ENCODE measurements at places on chromosomes 3 and 15.

GRCh38 chr15:61749169-61749568, 311.1 kb downstream of the VPS13C start:
- no peak for DNase-seq

- DNase-seq, result no peak
These were observed 871.2 kb upstream of the NR2F2 start for GRCh38 chr15:95459273-95459672.

DNA sequence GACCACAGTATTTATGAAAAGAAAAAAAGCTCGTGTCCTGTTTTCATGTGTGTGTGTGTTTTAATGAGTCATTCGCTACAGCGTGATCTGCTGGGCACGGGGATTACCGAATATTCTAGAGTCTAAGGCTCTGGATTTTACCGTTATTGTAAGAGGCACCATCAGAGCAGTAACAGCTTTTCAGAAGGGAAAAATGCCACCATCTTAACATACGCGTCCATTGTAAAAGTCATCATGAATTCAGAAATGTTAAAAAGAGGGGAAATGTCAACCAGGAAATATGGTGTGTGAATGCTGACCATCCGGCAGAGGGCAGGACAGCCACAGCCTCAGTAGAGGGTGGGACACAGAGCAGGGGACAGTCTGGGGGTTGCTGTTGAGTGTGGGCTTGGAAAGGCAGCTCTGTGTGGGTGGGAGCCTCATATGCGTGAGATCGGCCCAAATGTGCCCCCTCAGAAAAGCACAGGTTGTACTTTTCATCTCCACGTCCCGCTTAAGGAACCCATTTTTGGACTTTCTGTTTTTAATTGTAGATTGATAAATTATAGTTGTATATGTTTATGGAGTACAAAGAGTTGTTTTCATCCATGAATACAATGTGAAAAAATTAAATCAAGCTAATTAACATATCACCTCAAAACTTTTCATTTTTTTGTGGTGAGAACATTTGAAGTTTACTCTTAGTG, 69.6 kb downstream of the ASB7 start:
- DNase-seq, result no peak

DNA sequence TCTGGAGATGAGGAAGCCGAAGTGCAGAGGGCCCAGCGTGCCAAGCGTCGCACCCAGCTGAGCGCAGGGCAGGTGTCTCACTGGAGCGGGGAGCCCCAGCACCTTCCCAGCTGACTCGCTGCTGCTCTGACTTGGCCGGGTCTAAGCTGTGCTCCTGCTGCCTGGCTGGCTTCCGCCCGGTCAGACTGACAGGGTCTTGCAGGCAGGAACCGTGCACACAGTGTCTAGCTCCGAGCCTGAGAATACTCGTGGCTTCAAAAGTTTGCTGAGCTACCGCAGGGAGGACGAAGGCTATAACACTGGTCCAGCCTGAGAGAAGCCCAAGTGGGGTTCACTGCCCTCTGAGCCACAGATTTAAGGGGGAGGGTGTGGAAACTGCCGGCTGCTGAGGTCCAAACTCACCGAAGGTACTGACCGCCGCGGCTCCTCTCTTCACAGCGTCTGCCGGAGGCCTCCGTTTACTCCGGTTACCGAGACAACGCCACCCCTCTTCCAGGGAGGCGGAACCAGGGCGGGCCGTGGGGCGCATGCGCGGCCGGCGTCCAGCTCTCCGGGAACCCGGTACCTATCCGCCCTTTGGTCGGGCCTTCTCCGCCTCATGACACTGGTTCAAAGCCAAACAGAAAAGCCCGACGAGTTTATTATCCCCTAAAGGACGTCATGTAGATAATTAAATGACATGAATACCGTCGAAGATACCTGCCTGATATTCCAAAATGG, at the start of gene CFAP44:
CFAP44 (minus strand) TSS at position 443 of the 720 bp plus-strand sequence. CDS start 7,829 bp downstream, outside the sequence.
- no peak for DNase-seq

- DNase-seq, result no peak
These were observed 108.1 kb upstream of the CCDC54 start for GRCh38 chr3:107269136-107269535.

- DNase-seq, result no peak
These were observed 199.8 kb upstream of the RGMA start for GRCh38 chr15:93288728-93289294.

GRCh38 chr3:78846718-78847117, 921.1 kb downstream of the ROBO1 start:
- no peak for DNase-seq

DNA sequence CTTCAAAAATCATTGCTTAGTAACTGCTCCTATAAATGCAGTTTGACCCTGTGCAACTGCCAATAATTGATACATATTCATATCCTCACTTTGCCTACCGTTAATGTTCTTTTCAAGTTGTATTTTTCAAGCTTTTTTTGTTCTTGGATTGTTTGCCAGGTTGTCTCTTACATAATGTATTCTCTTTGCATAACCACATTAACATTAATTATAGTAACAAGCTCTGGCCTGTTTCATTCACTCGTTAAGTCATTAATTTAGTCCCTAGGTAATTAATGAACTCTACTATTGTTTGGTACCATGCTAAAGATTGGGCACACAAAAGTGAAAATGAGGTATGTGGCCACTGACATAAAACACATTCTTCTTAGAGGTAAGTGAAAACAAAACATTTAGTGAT, 1338.8 kb downstream of the NSUN3 start:
- DNase-seq, result no peak

GRCh38 chr3:28388978-28389377, 40.4 kb upstream of the AZI2 start:
- DNase-seq, result no peak

GRCh38 chr3:134378384-134378783, 4.1 kb upstream of the AMOTL2 start:
- no peak for DNase-seq

- DNase-seq, result peak; percentile 81
These were observed 1.1 kb downstream of the PLXND1 start for GRCh38 chr3:129605203-129605921.

- DNase-seq, result no peak
These were observed 22.1 kb downstream of the CLPX start for GRCh38 chr15:65163041-65163440.

DNA sequence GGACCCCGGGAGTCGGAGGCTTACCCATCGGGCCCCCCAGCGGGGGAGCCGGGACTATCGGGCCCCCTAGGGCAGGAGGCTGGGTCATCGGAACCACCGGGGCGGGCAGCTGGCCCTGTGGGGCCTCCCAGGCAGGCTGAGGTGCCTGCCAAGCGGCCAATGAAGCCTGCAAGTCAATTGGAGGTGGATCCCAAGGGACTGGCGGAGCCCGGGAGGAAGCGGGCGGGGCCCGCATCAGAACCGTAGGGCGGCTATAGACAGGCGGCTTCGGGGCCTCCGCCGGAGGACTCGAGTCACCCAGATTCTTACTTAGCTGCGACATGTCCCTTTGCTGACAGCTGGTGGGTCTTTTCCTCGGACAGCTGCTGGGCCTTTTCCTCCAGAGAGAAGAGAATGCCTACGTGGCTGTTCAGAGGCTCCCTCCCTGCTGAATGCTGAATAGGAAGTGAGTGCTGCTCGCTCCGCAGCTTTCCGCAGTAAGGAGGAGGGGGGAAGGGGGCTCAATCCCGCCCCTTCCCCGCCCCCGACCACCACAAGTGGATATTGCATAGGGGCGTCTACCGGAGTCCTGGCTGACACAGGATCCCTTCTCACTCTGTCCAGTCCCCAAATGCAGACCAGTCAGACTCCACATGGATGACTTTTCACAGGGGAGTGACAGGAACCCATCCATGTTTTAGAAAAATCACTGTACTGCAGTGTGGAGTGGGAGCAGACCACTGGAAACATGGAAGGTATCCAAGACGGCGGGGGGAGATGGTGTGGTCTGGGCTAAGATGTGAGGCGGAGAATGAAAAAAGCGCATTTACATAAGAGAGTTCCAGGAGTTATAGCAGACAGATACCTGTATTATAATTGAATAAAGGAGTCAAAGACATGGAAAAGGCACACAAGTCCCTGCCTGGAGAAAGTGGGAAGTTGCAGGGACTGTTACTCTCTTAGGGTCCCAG, at the start of gene MAGEL2:
MAGEL2 (minus strand) TSS at position 447 of the 950 bp plus-strand sequence; CDS start at position 322, 125 bp downstream.
- DNase-seq, result peak; percentile 15

GRCh38 chr3:134904241-134904771, 109.2 kb downstream of the EPHB1 start:
- DNase-seq, result no peak

GRCh38 chr15:69474291-69474690, 21.7 kb downstream of the RPLP1 start:
- no peak for DNase-seq

- peak; percentile 34 for DNase-seq
These were observed 27.9 kb downstream of the RFX7 start for GRCh38 chr15:56215769-56216168.

DNA sequence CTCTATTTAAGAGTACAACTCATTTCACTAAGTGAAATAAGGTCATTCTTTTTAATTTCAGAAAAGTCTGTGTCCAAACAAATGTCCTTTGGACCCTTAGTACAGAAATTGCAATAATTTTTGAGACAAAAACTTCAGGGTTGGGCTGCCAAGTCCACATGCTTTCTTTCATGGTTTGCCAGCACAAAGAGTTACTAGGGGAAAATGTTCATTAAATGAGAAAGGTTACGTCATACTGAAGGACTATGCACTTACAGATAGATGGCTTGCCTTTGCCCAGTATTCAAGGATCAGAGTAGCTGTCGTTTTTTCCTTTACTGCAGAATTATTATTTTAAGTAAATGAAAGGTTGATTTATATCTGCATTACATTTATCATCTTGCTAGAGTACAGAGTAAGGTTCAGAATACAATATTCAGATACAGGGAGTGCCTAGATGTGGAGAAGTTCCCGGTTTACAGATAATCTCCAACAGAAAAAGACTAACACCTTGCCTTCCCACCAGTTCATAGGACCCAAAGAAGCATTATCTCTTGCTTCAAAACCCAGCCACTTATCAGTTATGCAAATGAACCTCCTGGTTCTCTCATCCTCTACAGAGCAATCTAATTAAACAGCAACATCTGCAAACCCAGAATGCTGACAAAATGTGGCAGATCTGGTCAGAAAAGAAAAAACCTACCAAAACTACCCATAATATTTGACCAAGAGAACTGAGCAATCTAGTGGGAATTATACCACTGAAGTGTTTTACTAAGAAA, 179.3 kb downstream of the FRMD5 start:
- DNase-seq, result no peak

DNA sequence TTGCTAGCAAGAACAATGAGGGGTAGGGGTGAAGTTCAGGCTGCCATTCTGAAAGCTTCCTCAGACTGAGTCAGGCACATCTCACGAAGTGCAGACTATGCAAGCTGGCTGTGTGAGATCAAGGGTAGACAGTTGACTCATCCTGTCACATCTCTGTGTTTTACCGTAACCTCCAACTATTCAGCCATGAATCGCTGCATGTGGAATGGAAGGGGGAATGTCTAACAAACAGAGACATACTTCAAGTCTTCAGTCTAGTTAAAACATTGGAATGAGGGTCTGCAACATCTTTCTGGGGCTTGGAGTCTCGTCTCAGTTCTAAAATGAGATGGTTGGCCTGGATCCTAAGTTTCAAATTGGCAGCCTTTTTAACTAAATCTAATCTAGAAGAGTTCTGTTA, 25.9 kb downstream of the AGTR1 start:
- no peak for DNase-seq

DNA sequence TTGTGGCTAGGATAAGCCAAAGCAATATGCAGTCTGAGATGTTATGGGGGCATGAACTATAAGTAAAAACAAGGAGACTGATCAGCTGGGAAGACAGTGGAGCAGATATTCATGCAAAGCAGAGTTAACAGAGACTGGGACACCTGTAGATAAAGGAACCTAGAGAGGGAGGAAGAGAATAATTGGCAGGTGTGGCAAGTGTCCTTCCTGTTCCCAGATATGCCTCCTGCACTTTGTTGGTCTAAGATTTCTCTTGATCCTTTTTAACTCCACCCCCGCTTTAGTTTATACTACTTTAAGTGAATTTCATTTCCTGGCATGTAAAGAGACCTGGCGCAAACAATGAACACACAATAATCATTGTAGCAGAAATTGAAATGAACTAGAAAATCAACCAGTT, 169.4 kb downstream of the CNTN6 start:
- no peak for DNase-seq

- no peak for DNase-seq
These were observed 17.2 kb downstream of the QRICH1 start for GRCh38 chr3:49076646-49077045.

DNA sequence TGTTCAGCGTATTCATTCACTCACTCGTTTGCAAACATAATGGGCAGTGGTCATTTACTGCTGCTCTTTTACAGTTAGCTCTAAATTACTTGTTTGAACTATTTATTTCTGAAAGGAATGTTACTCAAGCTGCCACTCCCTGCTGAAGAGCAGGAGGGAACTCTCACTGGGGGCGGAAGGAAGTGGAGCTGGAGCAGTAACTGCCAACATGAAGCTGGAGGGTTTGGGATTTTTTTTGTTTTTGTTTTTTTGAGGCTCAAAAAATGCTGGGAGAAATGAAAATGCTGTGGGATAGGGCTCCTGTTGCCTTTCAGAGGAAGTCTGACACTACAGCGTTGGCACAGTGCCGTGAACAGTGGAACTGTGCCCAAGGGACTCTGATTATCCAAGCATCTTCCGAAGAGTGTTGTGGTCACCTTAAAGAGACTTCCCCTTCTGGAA, 44.1 kb downstream of the SENP2 start:
- DNase-seq, result peak; percentile 70

DNA sequence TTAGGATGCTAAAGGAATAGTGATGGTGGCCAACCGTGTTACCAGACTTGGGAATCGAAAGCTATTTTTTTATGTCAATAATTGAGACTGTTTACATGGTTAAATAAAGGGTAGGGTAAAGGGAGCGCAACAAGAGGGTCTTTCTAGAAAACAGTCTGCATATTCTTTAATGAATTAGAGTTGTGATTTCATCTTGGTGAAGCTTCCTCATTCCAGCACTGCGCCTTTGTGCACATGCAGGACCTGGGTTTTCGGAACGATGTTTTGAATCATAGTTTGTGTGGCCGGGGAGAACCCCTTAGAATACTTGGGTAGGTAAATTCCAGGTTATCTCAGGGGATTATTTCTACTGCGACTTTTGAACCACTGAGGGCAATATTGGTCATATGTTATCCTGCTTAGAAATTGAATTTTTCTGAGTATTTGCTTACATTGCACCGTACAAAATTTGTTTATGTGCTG, 1.3 kb downstream of the PIK3CA start:
- DNase-seq, result no peak

DNA sequence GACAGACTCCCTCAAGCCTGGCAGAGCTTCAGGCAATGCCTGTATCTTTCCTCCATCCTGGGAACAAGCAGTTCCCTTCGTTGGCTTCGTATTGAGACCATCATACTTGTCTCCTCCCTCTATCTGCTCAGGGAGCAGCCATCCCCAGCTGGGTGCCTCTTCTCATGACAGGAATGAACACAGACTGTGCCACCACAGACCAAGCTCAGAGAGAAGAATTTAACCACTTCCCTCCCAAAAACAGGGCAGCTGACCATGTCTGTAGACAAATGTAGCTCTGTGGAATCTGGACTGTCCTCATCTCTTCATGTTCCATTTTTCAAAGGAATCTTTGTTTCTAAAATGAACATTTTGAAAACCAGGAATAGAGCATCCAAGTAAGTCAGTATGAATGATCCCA, 245.4 kb downstream of the ERC2 start:
- no peak for DNase-seq

- DNase-seq, result no peak
These were observed 27.8 kb downstream of the KLHL6 start for GRCh38 chr3:183527428-183528379.
